Astrocyte (in vitro differentiated cells and primary cell): ENCODE measurements at places on chromosomes 4 and X. TPM values are rescaled to one million over a fixed set of nuclear protein-coding genes. Genes with fewer than 3 reads are reported as not detected.
A peak's percentile ranks its signal among the peaks of the same experiment; 100 is the strongest.

DNA sequence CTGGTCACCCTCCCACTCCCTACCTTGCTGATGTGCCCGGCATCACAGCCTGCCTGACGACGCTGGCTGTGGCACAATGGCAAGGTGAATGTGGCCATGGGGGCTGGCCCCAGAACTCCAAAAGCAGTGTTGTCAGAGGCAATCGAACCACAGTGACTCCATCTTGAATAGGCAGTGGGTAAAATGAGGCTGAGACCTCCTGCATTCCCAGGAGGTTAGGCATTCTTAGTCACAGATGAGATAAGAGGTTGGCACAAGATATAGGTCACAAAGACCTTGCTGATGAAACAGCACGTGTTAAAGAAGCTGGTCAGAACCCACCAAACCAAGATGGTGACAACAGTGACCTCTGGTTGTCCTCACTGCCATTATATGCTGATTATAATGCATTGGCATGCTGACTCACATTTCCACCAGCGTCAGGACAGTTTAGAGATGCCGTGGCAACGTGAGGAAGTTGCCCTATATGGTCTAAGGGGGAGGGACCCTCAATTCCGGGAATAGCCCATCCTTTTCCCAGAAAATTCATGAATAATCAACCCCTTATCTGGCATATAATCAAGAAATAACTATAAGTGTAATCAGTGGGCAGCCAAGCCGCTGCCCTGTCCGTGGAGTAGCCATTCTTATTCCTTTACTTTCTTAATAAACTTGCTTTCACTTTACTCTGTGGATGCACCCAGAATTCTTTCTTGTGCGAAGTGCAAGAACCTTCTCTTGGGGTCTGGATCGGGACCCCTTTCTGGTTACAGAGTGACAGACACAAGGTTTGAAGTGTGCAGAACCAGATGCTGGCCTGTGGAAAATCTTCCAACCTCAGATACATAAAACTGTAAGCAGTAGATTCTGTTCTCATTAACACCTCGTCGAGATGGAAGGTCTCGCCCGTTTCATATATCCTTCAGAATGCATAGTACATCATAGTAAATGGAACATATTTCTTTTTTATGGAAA is 26.8 kb upstream of the CLDN24 start:
- H3K4me3 ChIP-seq = no peak overlapping the region
- no peaks in the 10 kb centered on the region for H3K27me3 ChIP-seq

The ZDHHC15 gene
- total RNA-seq = 0.77 and 0.89 TPM in 2 replicates

GRCh38 chrX:101377547-101377946 is 8.4 kb downstream of the BTK start:
- H3K4me3 ChIP-seq = no peak overlapping the region
- no peak for DNase-seq
- H3K36me3 ChIP-seq = no peaks in the 10 kb centered on the region
- no peaks in the 10 kb centered on the region for H3K4me1 ChIP-seq
- H3K27me3 ChIP-seq = no peaks in the 10 kb centered on the region

DNA sequence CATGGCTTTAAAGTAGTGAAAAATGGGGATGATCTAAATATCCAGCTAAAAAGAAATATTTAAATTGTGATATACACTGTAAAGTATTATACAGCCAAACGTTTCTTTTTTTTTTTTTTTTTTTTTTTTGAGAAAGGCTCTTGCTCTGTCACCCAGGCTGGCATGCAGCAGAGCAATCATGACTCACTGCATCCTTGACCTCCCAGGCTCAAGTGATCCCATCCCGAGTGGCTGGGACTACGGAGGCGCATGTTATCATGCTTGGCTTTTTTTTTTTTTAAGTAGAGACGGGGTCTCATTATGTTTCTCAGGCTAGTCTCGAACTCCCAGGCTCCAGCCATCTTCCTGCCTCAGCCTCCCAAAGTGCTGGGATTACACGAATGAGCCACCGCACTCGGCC is 17.1 kb downstream of the SMIM14 start:
- H3K36me3 ChIP-seq = no peaks in the 10 kb centered on the region
- H3K4me1 ChIP-seq = peaks cover 35% of the 10 kb centered on the region
- peak overlapping the region; percentile 70 for H3K27ac ChIP-seq
- peak; percentile 71 for DNase-seq

DNA sequence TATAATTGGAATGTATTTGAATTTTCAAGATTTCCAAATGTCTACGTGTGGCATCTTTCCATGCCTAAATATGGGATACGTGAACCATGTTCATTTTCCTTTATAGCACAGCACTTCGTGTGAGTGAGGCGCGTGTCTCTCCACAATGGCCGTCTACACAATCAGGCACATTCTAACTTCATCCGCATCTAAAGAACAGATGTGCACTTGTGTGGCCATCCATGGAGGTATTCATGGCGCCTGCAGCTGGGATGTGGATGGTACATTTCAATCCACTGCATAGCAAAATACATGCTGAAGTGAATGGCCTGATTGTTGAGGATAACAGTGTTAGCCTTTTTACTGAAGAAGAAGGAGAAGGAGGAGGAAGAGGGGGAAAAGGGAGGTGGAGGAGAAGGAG is 34.5 kb upstream of the TRIM2 start:
- H3K36me3 ChIP-seq = no peaks in the 10 kb centered on the region
- no peak overlapping the region for H3K27ac ChIP-seq

DNA sequence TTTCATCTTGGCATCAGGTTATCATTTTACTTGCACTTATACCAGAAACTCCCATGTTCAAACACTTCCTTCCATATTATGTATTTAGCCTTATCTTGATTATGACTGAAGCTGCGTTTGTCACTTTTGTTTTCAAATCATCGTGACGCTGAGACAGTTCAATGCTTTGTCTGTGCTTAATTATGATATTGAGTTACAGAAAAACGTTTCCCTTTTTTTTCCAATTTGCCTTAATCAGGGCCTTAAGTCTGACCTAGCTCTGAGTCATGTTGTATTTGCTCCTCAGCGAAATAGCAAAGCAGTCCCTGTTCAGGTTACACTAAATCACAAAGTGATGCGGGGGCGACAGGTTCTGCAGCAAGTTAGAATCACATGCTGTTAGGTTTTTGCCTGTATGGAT is 254.7 kb downstream of the AFF2 start:
- DNase-seq = peak; percentile 13
- H3K4me1 ChIP-seq = no peaks in the 10 kb centered on the region
- H3K27me3 ChIP-seq = no peaks in the 10 kb centered on the region
- H3K27ac ChIP-seq = no peak overlapping the region
- no peaks in the 10 kb centered on the region for H3K36me3 ChIP-seq

The LGI2 gene
- total RNA-seq = 0.27 and 0.77 TPM in 2 replicates

DNA sequence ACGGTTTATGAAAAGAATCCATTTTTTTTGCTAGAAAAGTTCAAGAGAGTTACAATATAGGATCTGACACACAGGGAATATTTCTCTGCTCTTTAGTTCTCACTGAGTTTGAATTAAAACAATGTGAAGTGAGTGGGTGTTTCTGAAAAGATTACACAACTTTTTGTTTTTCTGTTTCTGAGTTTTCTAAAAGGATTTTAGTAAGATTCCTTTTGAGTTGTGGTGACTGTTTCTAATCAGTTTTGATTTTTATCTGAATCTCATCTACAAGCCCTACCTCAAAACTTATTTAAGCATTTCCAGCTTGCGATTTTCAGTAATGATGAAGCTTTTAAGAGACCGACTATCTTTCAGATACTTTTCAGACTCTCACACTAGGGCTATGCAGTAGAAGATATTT is 141.7 kb downstream of the GPAT3 start:
- no peak overlapping the region for H3K4me3 ChIP-seq
- DNase-seq = peak; percentile 17
- H3K4me1 ChIP-seq = no peaks in the 10 kb centered on the region
- no peaks in the 10 kb centered on the region for H3K36me3 ChIP-seq
- H3K27me3 ChIP-seq = no peaks in the 10 kb centered on the region

DNA sequence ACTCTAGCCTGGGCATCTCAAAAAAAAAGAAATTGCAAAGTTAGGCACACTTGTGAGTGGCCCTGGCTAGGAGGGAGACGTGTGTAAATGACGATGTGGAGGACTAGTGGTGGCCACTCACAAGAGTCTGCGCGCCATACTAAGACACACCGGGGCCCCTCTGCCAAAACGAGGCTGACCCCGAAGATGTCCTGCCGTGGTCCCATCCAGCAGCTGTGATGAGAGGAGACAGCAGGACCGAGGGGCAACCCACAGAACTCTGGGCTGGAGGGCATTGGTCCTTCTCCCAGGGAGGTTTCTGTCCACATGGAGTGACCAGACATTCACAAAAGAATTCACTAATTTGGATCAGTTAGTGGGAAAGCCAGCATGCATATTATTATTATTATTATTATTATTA is 47.4 kb downstream of the NOP14 start:
- no peak for DNase-seq
- H3K4me1 ChIP-seq = no peaks in the 10 kb centered on the region
- no peak overlapping the region for H3K4me3 ChIP-seq
- H3K36me3 ChIP-seq = peaks cover 18% of the 10 kb centered on the region
- no peaks in the 10 kb centered on the region for H3K27me3 ChIP-seq
- H3K27ac ChIP-seq = no peak overlapping the region
